ENCODE measurements at places on chromosomes 2 and 18. TPM values are rescaled to one million over a fixed set of nuclear protein-coding genes. Genes with fewer than 3 reads are reported as not detected.

DCC gene
- total RNA-seq: 5.1 TPM

ZSWIM2 gene
- 0.62 TPM for total RNA-seq

FER1L5 gene
- 1.6 TPM for total RNA-seq

CRYBA2 gene
- not detected for total RNA-seq

CPO gene
- 0.12 TPM for total RNA-seq

ABCB11 gene
- total RNA-seq: not detected

RNF152 gene
- total RNA-seq: 15.4 TPM

NXPH2 gene
- total RNA-seq: not detected

ATP6V1C2 gene
- under 0.01 TPM for total RNA-seq

PLCL1 gene
- 1.9 TPM for total RNA-seq

GREB1L gene
- total RNA-seq: 5.0 TPM

GPR39 gene
- 3.1 TPM for total RNA-seq

RNF125 gene
- 0.50 TPM for total RNA-seq

TBR1 gene
- total RNA-seq: not detected

TDRD15 gene
- total RNA-seq: not detected

POTEF gene
- total RNA-seq: not detected

CSRNP3 gene
- 1.9 TPM for total RNA-seq

ALK gene
- total RNA-seq: under 0.01 TPM

TUBA3D gene
- not detected for total RNA-seq

G6PC2 gene
- total RNA-seq: not detected

NEU4 gene
- not detected for total RNA-seq

NBEAL1 gene
- total RNA-seq: 66.0 TPM

GDF7 gene
- total RNA-seq: 4.0 TPM

KRTCAP3 gene
- not detected for total RNA-seq

C18orf54 gene
- total RNA-seq: 10.2 TPM

COL3A1 gene
- 1,747 TPM for total RNA-seq

BUB1 gene
- 20.4 TPM for total RNA-seq
